A549 treated with Hydrocortisone at 1 μM for 4 hours (cell line): ENCODE measurements at places on chromosomes 4 and X. TPM values are rescaled to one million over a fixed set of nuclear protein-coding genes. Genes with fewer than 3 reads are reported as not detected.

Gene CHM
- total RNA-seq, result 7.8 to 11.3 TPM (median 9.3 TPM) in 5 replicates

Gene SUPT20HL2
- total RNA-seq, result not detected in 5 replicates

Gene LRIT3
- 0.03 to 0.09 TPM (median 0.03 TPM) in 5 replicates for total RNA-seq

Gene PDZD4
- 2.9 to 3.7 TPM (median 3.4 TPM) in 5 replicates for total RNA-seq

Gene G6PD
- 1,336 to 1,631 TPM (median 1,436 TPM) in 5 replicates for total RNA-seq

Gene DRP2
- total RNA-seq, result 0.13 to 0.28 TPM (median 0.16 TPM) in 5 replicates

Gene SH3D19
- total RNA-seq, result 21.7 to 25.8 TPM (median 23.5 TPM) in 5 replicates

Gene ZNF280C
- 2.4 to 3.8 TPM (median 2.8 TPM) in 5 replicates for total RNA-seq

Gene NOX1
- 0.05 to 0.15 TPM (median 0.10 TPM) in 4 of 5 replicates, not detected in the other for total RNA-seq

Gene MTM1
- total RNA-seq, result 5.0 to 10.7 TPM (median 7.0 TPM) in 5 replicates

Gene EDA
- 0.60 to 0.87 TPM (median 0.67 TPM) in 5 replicates for total RNA-seq

Gene NPNT
- 0.33 to 0.53 TPM (median 0.43 TPM) in 5 replicates for total RNA-seq

Gene CAPN6
- not detected in 5 replicates for total RNA-seq

Gene OTC
- not detected in 5 replicates for total RNA-seq

Gene EPHA5
- total RNA-seq, result 0.21 to 0.40 TPM (median 0.39 TPM) in 5 replicates

Gene MAOA
- total RNA-seq, result 0.73 to 1.4 TPM (median 0.86 TPM) in 5 replicates

Gene L1CAM
- total RNA-seq, result 16.9 to 22.0 TPM (median 19.7 TPM) in 5 replicates

Gene MSN
- total RNA-seq, result 233 to 362 TPM (median 286 TPM) in 5 replicates

Gene TCEAL9
- total RNA-seq, result 87.2 to 150 TPM (median 94.3 TPM) in 5 replicates

Gene SRPX
- 7.6 to 9.1 TPM (median 8.2 TPM) in 5 replicates for total RNA-seq

Gene GIMD1
- not detected in 5 replicates for total RNA-seq

Gene IQCM
- not detected in 5 replicates for total RNA-seq

Gene TMEM255A
- total RNA-seq, result 0.23 to 0.74 TPM (median 0.33 TPM) in 5 replicates

Gene UGT2B11
- 0.09 to 0.17 TPM (median 0.10 TPM) in 5 replicates for total RNA-seq
